ENCODE measurements at places on chromosomes 12 and 14.

GRCh38 chr14:101460521-101460920 lies 100.8 kb upstream of the DIO3 start:
- DNase-seq, result no peak

- DNase-seq, result no peak
Measured at GRCh38 chr14:69948351-69948750, 69.1 kb downstream of the SMOC1 start.

DNA sequence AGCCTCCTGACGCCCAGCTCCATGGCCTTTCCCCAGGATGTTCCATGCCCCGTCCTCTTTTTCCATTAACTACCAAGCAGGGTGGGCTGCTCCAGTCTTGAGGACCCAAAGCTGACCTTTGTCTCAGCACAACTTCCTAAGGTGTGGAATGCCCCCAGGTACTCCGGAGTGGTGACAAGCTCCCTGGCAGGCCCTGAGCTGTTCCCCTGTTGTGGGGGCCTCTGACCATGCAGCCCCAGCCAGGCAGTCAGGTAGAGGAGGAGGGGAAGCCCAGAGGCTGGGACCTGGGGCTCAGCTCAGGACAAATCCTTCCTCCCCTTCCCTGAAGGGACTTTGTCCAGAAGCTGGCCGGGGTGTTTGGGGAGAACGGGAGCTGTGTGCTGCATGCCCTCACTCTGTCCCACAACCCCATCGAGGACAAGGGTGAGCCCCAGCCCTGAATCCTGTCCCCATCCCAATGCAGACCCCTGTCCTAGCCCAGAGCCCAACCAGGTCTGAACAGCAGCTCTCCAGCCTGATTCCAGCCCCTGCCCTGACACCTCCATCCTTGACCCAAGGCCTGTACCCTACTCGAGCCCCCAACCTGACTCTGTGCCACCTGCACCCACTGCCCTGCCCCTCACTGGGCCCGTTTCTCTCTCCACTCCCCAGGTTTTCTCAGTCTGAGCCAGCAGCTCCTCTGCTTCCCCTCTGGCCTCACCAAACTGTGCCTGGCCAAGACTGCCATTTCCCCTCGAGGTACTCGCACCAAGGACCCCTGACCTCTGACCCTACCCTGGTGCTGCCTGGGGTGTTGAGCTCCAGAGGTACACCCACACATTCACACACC lies 4.4 kb downstream of the CARMIL3 start:
- DNase-seq, result no peak

DNA sequence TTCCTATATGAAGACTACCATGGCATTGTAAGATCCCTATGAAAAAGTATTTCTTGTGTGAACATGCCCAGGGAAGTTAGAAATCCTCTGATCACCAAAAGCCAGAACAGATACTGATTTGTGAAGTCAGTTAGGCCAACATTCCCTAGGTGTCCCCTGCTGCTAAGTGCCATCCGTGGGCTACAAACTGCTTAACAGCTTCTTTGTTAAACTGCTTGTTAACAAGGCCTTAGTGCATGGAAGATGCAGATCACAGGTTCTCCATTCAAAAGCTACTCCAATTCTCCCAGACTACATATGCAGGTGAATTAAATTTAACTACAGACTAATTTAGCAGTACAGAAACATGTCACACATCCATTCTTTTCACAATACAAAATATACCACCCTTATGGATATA lies 108.2 kb downstream of the PRICKLE1 start:
- no peak for DNase-seq

- no peak for DNase-seq
Measured at GRCh38 chr12:105854071-105854470, 284.7 kb downstream of the NUAK1 start.

GRCh38 chr14:35336494-35337268 lies 44.5 kb downstream of the PSMA6 start:
- no peak for DNase-seq

GRCh38 chr12:47303207-47303606 lies 223.4 kb upstream of the AMIGO2 start:
- DNase-seq, result no peak

GRCh38 chr12:120115692-120116440 lies 687 bp downstream of the RAB35 start:
- DNase-seq, result no peak

- DNase-seq, result no peak
Measured at GRCh38 chr12:8612629-8613028, at the start of gene AICDA. Gene AICDA, minus strand, starts transcription at chr12:8612859. Its CDS starts 92 bp downstream, at chr12:8612767.

- DNase-seq, result no peak
Measured at GRCh38 chr12:111942557-111942956, 70.4 kb downstream of the TMEM116 start.

DNA sequence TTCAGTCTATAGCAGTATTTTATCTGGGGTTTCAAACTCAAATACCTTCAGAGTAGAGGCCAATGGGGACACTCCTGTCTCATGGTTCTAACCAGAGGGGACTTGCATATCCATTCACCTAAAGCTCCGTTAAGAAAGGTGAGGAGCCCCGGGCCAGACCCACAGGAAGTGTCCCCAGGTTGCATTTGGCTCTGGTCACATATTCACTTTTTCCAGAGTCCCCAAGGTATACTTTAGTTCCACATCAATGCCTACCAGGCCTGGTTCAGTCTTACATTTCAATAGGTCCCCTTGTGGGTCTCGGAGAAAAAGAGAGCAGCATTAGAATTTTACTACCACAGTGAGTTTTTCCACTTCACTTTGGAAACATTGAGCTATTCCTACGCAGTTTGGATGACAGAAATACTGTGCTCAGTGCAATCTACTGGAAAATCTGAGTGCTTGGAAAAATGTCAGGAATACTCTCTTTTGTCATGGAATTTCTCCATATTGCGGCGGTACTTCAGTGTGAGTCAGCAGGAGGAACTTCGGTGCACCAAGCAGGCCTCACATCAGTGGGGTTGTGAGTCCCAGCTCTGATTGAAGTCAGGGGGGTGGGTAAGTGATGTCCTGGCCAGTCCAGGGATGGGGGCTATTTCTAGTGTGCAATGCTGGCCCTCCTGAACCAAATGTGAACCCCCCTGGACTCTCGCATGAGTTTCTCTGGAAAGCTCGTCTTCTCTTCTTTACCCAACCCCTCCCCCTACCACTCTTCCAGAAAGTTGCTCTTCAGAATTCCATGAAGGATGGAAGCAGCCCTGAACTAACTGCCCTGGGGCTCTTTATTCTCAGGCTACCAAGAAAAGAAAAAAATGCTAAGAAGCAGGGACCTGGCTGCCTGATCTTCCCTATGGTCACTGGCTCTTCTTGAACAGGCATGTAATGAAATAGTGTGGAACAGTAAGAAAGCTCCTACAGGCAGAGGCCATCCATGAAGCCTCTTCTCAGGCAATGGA lies 184.7 kb downstream of the PRKCH start:
- DNase-seq, result no peak

GRCh38 chr14:53432378-53432802 lies 279.3 kb upstream of the DDHD1 start:
- DNase-seq, result peak; percentile 13

Measured in Panc1 (cell line).